Fibroblast of the conjunctiva (primary cell): ENCODE measurements at places on chromosomes 11 and 22.

DNA sequence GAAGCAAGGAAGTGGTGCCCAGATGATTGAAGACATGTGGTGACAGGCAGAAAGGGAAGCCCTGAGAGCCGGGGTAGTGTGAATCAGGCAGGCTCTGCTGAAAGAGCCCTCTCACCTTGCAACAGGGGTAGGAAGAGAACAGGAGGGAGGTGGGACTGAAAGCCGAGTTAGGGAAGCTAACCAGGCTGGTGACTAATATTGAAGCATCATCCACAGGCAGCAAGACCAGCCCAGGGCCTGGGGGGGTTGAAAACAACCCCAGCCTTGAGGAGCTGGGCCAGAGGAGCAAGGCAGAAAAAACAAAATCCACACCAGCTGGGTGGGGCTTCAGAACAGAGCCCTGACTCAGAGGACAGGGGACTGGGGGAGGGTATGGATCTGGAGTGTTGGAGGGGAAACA, 35.0 kb upstream of the CRTAM start:
- peak; percentile 77 for DNase-seq

- DNase-seq, result no peak
These were observed 3.1 kb downstream of the RELT start for GRCh38 chr11:73379189-73379880.

DNA sequence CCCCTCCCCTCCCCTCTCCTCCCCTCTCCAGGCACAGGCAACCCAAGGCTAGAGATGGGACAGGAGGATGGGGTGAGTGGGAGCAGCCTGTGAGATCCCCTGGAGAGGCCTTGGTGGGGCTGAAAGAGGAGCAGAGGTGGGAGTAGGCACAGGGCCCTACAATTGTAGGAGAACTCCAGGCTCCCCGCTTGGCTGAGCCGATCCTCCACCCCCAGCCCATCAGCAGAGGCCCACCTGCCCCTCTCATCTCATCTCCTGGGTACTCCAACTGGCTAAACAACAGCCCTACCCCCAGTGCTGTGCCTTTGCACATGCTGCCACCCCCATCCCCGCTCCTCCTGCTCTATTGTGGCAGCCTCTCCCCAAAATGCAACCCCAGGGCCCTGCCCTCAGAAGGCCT, 52.0 kb upstream of the A4GALT start:
- no peak for DNase-seq

GRCh38 chr11:32779136-32779535, 15.3 kb downstream of the CCDC73 start:
- DNase-seq, result no peak

DNA sequence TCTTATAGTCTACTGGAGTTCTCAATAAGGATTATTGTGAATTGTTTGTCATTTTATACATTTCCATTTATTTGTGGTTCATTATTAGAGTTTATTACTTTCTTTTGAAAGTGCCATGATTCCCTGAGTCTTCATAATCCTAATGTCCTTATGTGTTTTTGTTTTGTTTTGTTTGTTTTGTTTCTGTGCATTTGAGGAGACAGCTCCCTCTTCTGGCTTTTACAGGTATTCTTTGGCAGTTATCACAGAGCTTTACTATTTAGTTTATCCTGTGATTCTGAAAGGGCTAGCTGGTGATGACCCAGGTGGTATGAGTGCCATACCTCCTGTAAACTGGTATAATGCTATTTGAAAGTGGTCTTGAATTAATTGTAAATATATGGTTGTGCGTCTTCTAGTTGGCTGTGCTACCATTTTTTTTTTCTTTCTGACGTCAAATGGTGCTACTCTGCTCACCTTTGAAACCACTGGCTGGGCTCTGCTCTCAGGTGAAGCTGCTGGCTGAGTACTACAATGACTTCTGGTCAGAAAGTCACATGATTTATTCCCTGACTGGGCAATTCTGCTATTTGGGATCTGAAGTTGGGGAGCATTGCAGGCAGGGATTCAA, 751.2 kb downstream of the JRKL start:
- no peak for DNase-seq

DNA sequence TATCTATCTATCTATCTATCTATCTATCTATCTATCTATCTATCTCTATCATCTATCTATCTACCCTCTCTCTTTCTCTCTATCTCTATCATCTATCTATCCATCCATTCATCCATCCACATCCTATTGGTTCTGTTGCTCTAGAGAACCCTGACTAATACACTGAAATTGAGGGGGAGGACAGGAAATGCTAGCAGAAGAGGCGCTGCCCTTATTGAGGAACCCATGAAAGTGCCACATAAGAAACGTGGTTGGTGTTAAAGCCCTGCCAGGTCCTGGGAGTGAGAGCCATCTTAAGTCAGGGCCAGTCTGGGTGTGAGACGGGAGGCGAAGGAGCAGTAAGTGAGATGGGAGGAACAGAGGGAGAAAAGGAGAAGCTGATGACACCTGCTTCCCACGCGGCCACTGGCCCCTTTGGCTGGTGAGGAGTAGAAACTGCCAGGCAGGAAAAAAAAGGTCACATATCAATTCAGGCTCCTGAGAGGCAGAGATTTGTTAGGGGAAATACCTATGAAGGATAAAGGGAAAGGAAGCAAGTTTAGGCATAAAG, 87.9 kb upstream of the PLET1 start:
- DNase-seq, result no peak

- DNase-seq, result no peak
These were observed 60.9 kb upstream of the EED start for GRCh38 chr11:86183694-86184093.

DNA sequence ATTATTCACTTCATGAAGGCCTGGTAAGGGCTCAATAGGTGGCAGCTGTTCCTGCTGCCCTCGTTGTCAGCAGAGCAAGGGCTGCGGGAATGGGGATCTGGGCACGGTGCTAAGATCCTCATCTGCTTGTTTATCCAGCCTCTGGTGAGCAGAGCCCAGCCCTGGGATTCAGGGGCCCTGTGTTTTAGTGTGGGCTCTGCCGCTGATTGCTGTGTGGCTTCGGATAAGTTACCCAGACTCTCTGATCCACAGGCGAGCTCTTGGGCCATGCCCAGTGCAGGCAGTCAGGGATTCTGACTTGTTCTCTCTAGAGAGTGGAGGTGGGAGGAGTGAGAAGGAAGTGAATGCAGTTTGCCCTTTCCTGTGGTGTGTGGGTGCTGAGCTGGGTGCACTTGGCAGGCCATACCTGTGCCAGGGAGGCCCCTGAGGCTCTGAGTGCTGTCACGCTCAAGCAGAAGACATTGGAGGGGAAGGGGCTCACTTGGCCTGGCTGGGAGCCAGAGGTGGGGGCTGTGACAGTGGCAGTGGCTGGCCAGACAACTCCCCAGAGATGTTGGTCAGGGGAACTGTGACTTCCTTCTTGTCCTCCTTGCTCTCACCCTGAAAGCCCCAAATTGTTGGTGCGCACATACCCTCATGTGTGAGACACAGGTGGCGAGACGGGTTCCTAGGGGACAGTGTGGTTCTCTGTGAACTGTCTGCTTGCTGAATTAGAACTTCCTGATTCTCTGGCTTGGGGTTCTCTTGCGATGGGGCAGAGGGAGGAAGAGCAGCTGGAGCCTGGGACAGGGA, 43.7 kb downstream of the CD82 start:
- DNase-seq, result no peak

- DNase-seq, result no peak
These were observed 19.6 kb downstream of the CD5 start for GRCh38 chr11:61121917-61122316.

DNA sequence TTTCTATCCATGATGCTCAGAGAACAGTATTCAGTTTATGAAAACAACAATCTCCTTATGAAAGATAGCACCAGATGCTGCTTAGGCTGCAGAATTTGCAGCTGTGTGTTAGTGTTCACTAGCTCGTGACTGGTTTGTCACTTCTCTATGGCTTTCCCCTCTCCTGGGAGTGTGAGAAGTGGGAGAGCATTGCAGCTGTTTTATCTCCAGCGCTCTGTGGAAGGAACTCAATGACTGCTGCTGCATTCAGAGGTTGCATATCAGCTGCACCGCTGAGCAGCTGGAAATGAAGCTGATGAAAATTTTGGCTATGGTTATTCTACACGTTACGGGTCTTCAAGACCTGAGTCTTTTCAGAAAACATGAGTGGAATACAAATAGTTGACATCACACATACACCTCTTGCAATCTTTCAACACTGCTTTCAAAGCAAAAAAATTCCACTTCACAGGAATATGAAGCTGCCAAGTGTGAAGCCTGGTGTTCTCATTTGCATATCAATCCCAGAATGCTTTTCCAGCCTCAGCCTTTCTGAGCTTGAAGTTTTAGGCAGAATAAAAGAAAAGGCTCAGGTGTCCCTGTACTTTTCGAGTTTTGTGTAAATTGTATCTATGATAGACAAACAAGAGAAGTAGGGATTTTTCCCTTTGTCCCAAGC, 149.3 kb upstream of the DDI1 start:
- DNase-seq, result no peak

DNA sequence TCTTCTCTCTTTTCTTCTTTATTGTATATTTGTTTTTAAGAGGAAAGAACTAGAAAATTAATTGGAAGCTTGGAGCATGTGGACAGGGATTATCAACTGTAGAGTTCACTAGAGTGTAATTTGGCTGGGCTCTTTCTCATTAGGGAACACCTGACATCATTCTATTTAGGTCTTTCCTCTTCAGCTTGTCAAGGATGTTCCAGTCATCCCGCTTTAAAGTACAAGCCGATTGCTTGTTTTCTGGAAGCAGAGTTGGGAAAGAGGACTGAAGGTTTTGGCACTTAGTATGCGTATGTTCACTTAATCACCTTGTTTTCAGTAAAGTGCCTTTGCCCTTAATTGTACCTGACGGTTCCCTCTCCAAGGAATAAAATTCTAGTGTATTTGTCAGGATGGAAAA, 111.6 kb downstream of the WNT11 start:
- no peak for DNase-seq

DNA sequence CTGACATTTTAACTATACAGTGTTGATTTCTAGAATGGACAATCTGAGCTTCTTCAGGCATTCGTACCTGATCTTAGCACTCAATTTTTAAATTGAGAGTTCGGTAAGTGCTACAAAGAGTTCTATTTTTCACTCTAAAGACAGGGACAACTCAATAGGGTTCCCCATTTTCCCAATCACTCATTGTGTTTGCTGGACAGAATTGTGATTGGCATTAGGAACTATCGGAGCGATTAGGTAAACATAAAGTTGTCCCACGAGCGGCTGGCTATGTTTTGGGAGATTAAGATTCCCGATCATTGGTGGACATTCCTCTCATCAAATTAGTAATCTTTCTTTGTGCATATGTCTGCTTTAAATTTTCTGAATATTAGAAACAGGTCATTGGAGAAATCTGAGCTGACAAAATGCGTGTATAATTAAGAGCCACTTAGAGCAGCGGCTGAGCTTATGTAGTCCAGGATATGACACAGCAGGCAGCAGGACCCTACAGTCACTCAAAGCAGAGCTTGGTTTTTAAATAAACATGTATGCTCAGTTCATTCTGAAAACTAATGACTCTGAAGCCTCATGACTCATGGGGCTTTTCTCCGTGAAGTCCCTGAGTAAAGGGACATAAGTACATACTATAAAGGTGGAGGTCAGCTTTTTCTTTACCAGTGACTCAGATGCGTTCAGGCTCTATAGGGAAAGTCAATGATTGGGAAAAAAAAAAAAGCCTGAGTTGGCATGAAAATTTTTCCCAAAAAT, 109.4 kb downstream of the GRIA4 start:
- DNase-seq, result peak; percentile 5

DNA sequence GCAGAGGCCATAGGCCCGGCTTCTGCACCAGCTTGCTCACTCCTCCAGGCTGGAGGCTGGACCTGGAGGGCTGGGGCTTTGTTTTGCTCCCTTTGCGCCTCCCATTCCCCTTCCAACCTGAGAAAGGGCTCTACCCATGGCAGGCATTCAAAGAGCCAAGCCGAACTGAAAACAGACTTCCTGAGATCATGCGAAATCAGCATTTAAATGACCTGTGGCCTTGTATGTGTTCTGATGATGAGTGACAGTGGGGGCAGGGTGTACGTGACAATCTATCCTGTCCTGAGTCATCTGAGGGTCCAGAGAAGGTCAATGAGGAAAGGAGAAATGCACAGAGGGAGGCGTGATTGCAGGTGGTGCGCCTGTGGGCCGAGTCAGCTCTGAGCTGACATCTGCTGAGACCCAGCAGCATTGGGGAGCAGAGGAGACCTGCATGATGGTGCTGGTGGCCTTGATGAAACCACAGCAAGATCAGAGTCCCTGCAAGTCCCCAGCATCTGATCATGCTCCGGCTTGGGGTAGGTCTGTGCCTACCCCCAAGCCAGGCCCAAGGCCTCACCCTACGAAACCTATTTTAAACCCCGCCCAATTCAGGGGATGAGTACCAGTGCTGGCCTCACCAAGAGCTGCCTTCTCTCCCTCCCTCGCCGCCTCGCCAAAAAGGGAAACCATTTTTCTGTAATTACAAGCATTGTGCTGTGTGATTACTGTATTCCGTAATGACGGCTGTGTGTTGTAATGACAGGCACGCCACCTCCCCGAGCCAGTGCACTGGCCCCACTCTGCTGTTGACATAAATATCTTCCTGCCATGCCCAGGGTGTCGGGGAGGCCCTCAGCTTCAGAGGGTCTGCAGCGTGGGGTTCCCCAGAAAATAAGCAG, 95.2 kb upstream of the ANO1 start:
- no peak for DNase-seq

- no peak for DNase-seq
These were observed 397.4 kb downstream of the SOX6 start for GRCh38 chr11:15958910-15959309.

GRCh38 chr22:22983123-22983522, 87.2 kb upstream of the GNAZ start:
- no peak for DNase-seq

- DNase-seq, result no peak
These were observed 134.5 kb downstream of the WNT7B start for GRCh38 chr22:45842291-45842991.

DNA sequence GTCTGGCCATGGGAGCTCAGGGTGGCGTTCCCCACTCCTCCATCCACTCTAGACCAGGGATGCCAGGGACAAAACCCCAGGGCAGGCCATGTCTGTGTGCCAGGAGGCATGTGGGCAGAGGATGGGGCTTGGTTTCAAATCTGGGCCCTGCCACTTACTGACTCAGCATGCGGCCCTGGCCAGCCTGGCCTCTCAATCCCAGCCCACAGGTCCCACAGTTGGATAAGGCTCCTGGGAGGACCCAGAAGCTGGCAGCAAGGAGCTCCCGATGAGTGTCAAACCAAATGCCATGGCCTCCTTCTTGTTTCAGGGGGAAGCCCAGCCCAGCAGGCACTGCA, 1290.4 kb downstream of the BRD1 start:
- no peak for DNase-seq

DNA sequence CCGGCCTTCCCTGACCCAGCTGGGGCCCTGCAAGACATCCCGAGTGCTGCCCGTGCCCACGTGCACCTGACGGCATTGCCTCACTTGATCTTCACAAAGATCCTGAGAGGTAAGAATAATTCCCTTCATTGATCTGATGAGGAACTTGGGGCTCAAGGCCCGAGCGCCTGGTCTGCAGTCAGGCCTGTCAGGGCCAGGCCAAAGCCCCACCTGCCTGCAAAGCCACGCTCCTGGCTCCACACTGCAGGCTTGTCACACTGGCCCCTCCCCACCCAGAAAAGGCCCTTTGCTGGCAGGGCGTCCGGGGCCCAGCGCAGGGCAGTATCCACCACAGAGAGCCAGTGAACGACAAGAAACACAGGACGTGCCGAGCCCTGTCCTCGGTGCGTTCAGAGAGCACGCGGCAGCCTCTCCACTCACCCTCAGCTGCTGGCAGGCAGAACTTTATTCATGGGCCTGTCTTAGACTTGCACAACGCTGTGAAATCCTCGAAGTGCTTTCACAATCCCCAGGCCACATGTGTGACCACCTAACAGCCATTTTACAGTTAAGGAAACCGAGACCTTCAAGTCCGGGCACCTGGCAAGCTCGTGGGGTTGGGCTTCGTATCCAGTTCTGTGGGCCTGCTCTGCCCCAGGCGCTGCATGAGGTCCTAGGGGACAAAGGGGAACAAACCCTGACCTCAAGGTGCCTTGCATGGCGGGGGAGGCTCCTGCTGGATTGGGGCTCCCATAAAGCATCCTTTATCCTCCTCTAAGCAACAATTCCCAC, 14.8 kb downstream of the KIAA0930 start:
- DNase-seq, result no peak
